ENCODE measurements at places on chromosomes 7 and 10.

GRCh38 chr7:68417659-68418058 lies 1180.6 kb upstream of the AUTS2 start:
- DNase-seq: no peak

- DNase-seq: no peak
These were observed 8.4 kb downstream of the MRPL43 start for GRCh38 chr10:100978901-100979195.

DNA sequence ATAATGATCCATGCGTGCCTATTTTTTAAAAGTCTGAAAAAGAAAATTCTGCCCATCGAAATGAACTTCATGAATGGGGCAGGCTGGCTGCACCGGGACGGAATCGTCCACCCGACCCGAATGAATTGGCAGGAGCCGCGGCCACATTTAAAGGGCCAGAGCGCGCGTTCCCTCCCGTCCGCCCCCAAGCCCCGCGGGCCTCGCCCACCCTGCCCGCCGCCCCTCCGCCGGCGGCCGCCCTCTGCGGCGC lies 319 bp upstream of the GATA3 start:
- DNase-seq: no peak

DNA sequence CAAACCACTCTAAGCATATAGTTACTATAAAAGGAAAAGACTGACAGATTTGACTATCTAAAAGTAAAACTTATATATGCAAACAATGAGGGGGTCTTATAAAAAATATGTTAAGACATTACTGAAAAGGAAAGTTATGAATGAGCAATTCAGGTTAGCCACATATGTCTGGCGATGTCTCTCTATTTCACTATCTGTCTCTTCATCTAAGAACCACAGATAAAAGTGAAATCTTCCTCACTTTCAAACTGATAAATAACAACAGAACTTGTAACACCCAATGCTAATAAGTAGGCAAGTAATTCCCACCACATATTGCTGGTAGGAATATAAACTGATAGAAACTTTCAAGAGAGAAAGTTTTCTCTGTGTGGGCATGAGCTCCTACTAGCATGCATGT lies 138.2 kb downstream of the CHCHD3 start:
- DNase-seq: no peak

DNA sequence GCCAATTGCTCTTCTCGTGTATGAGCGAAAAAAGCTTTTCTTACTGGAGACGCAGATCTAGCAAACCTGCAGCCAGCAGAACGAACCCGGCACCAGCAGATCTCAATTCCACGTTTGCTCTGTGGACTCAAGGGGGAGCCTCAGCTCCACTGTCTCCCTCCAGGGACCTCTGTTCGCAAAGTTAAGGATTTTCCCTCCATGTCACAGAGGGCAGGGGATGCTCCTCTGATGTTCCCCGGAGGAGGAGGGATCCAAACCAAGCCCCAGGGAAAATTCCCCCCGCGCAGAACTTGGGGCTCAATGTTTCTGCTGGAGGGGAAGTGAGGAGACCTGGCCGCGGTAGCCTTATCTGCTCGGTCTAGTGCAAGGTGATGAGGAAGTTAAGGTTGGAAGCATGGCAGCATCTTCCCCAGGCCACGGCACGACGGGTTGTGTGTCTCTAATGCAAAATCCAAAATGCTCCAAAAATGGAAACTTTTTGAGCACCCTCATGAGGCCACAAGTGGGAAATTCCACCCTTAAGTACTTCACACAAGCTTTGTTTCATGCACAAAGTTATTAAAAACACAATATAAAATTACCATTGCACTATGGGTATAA lies 9.0 kb downstream of the IQCE start:
- DNase-seq: no peak

DNA sequence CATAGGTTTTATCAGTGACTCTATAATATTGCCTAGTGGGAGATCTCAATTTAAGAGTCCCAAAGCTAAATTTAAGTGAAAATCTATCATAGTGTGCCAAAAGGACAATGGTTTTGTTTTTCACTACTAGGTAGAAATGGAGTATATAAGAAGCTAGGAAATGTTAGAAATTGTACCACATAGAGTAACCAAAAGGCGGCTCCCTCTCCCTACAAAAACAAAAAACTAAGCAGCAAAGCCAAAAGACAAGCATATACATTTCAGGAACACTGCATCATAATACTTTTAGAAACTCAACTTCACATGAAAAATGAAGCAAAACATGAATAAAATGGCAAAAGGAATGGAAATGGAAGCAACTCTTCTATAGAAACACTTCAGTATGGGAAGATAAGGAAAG lies 271.6 kb downstream of the CACNA2D1 start:
- DNase-seq: no peak

DNA sequence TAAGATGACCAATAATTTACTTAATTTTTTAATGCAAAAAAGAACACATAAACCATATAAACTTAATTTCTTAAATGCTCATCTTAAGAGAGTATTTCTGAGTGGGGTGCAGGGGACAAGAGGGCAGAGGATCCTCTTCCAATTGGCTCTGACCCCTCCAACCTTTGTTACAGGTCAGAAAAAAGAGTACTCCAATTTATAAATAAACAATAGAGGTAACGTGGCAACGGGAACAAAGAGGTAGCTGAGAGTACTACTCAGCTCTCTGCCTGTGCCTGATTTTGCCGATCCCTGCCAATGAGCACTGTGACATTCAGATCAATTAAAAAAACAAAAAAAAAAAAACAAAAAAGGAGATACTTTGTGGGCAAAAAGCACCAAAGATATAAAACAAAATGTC lies 307.9 kb downstream of the PARD3 start:
- no peak for DNase-seq

DNA sequence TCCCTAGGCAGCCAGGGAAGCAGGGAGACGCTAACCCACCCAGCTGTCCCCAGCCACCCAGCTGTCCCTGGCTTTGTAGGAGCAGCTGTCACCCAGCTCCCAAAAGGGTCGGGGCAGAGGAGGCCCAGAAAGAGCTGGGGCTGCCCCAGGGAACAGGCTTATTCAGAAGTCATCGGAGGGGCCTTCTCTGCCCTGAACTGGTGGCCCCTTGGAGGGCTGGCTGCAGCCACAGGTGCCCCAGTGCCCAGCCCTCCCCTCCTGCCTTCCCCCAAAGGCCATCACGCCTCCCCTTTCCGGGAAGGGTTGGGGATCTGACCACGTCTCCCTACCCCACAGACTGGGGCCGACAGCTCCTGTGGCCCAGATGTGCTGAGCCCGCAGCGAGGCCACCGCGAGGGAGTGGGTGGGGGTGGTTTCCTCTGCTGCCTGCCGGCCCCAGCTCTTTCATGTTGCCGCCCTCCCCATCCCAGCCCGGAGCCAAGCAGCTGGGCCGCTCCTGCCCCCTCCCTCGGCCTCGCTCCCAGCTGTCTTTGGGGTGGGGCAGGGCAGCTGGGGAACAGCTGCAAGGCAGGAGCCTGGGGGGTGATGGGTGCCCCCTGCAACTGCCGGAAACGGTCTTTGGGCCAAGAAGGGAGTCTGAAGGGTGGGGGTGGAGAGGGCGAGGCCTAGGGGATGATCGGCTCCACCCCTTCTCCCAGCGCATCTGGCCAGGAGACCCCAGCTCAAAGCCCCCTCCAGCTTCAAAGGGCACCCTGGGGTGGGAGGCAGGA lies 16.8 kb downstream of the TRIM8 start:
- peak; percentile 60 for DNase-seq

DNA sequence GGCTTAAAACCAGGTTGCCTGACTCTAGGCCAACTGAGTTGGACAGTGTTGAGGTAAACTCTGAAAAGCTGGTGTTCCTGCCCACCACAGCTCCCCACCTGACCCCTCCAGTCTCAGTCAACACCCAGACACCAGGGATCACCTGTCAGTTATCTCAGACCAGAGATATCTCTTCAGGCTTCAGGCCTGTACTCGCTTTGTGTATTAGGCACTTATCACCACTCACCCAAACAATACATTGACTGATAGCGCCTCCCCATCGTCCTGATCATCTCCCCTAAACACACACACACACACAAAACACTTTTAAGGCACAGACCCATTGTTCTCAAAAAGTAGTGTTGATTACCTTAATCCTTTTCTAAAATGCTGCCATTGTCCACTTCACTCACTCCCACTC lies 111.5 kb downstream of the PLCE1 start:
- no peak for DNase-seq

DNA sequence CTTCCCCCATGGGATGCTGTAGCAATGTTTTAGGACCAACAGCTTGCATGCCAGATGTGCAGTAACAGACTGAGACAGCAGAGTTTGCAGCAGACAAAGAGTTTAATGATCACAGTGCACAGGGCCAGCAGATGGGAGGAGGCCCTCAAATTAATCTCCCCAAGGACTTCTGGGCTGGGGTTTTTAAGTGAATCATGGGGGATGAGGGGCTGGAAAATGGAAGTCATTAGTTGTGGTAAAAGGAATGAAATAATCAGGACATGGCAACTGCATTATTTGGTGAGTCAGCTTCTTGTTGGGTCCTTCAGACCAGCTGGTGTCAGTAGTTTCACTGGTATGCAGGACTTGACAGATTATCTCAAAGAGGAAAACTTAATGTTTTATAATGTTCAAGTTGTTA lies 12.6 kb upstream of the NRBF2 start:
- DNase-seq: no peak

DNA sequence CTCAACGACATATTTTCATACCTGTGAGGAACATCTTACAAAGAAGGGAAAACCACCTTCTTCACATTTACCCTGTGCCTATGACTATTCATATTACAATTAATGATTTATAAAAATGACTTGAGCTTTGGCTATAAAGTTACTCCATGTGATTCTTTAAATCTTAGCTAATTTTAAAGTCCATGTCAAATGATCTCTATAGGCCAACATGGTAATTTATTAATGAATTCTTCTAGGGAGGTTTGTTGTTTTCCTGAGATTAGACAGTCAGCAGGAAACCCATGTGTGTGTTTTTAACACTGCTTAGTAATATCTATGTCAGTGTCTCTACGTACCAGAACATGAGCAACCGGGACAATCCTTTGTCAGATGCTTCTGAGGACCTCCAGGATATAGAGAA lies 307.3 kb downstream of the IPMK start:
- no peak for DNase-seq

DNA sequence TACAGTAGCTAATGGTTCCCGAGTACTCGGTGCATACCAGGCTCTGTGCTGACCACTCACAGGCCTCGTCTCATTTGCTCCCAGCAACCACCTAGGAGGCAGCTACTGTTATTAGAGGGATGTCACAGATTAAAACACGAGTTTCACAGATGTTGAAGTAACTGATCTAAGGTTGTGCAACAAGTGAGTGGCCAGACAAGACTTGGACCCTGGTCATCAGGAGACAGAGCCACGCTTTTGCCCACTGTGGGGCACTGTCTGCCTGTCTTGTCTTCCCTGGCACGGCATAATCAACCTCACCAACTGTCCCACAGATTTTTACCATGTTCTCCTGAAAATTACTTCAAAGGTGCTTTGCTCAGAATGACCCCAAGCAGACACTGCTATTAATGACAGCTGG lies 111.6 kb upstream of the HABP2 start:
- DNase-seq: no peak

DNA sequence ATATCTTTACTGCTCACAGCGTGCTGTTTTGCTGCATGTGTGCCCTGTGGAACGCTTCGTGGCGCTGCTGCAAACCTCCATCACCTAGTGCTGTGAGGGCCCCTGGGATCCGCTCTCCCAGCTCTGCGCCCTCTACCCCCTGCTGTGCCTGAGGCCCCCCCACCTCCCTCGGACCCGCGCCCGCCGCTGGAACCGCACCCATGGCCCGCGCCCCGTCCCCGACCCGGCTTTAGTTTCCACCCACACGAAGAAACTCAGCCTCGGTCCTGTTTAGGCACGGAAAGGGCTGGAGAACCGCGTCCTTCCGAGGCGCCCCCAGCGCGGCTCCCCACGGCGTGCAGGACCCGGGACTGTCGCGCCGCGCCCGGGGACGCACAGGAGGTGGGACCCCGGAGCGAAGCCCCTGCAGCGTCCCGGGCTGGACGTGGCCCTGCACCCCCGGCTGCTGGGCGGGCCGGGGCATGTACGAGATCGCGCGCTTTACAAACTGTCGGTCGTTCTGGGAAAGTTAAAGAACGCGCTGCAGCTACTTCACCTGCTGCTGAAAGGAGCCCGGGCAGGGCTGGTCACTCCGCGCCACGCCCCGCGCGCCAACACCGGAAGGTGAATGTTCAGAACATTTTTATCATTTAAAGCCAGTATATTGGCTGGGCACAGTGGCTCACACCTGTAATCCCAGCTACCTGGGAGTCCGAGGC lies 54.3 kb downstream of the BMS1 start:
- DNase-seq: no peak

GRCh38 chr7:38878694-38879457 lies 30.1 kb downstream of the VPS41 start:
- DNase-seq: no peak

DNA sequence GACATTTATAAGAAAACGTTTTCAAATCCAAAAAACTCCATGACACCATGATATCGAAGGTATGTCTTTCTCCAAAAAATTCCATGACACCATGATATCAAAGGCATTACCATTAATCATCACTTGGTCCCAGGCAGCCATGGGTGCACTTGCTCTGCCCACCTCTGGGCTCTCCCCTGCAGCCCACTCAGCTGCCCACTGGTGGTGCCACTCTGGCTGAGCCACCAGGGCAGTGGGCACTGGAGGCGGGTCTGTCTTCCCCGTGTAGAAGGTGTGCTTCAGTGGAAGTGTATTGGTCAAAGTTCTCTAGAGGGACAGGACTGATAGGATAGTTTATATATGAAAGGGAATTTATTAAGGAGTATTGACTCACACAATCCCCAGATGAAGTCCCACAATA lies 240.4 kb downstream of the KLF6 start:
- DNase-seq: no peak

GRCh38 chr10:2760736-2761135 lies 306.6 kb upstream of the PFKP start:
- no peak for DNase-seq

DNA sequence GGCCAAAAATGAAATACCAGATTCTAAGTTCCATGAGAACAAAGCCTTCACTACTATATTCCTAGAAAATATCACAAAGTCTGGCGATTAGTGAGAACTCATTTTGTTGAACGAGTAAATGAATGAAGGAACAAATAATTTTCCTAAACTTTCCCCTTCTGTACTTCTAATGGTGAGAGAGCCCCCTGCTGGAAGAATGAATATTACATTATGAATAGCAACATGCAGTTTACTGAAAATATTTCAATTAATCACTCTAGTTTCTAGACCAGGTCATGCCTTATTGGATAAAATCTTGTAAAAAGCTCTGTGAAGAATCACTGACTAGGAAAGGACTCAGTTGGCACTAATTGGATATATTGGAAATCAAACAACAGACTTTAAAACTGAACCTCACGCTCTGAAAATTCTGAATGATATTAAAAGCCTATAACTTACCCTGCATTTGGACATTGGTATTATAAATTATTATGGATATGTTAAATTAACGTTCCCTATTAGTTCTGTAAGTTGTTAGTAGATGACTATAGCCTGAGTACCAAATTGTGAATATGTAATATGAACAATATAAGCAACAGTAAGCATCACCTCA lies 32.4 kb upstream of the MTPN start:
- no peak for DNase-seq

GRCh38 chr7:91265693-91266066 lies 1.4 kb downstream of the FZD1 start:
- DNase-seq: no peak

DNA sequence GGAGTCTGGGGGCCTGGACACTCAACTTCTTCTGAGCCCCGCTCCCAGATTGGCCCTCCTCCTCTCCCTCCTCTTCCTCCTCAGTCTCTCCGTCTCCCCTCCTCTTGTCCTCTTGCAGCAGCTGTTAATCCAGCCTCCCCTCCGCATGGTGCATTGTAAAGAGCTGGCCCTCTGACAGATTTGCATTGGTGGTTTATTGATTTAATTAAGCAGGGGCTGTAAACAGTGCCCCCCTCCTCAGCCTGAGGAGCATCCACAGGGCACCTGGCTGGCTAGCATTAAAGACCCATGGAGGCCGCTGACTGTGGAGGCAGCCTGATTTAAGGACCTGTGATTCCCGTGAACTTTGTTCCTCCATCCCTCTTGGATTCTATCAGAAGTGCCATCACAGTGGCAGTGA lies 28.9 kb upstream of the PCBD1 start:
- DNase-seq: no peak
